EH (cell line): ENCODE measurements at places on chromosomes 2 and 18.

GRCh38 chr18:32771169-32771751 is 1.6 kb downstream of the KLHL14 start:
- DNase-seq: no peak

DNA sequence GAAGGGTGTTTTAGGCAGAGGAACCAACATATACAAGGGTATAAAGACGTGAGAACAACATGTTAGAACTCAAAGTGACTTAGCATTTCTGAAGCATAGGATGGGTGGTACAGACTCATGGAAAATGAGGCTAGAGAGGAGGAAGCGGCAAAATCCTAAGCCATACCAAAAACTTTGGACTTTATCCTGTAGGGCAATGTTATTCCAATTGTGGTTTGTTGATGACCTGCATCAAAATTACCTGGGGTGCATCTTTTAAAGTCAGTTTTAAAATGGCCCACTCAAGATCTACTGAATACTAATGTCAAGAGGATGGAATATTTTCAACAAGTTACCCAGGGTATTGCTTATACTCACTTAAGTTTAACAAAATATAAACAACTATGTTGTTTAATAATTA is 34.8 kb downstream of the RAPH1 start:
- no peak for DNase-seq

GRCh38 chr2:201813996-201814760 is 7.8 kb downstream of the CDK15 start:
- DNase-seq: peak; percentile 69

- DNase-seq: no peak
Observed at GRCh38 chr2:168718622-168719021, 83.8 kb upstream of the NOSTRIN start.

DNA sequence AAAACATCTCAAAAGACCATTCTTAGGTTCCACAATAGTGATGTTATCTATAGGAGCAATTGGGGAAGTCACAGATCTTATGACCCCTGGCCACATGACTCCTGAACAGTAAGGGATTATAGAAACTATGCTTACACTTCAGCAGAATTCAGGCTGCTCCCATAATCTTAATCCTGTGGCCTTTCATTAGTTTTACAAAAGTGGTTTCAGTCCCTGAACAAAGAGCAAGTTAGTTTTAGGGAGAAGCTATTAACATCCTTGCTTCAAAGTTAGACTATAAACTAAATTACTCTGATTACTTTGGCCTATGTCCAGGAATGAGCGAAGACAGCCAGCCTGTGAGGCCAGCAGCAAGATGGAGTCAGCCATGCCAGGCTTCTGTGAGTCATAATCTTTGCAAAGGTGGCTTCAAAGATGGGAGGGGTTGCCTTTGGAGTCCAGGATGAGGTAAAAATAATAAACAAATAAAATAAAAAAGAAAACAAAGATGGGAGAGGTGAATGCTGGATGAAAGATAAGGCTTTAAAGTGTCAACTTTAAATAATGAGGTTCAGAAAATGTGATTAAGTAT is 168.7 kb upstream of the NDUFV2 start:
- DNase-seq: peak; percentile 69

DNA sequence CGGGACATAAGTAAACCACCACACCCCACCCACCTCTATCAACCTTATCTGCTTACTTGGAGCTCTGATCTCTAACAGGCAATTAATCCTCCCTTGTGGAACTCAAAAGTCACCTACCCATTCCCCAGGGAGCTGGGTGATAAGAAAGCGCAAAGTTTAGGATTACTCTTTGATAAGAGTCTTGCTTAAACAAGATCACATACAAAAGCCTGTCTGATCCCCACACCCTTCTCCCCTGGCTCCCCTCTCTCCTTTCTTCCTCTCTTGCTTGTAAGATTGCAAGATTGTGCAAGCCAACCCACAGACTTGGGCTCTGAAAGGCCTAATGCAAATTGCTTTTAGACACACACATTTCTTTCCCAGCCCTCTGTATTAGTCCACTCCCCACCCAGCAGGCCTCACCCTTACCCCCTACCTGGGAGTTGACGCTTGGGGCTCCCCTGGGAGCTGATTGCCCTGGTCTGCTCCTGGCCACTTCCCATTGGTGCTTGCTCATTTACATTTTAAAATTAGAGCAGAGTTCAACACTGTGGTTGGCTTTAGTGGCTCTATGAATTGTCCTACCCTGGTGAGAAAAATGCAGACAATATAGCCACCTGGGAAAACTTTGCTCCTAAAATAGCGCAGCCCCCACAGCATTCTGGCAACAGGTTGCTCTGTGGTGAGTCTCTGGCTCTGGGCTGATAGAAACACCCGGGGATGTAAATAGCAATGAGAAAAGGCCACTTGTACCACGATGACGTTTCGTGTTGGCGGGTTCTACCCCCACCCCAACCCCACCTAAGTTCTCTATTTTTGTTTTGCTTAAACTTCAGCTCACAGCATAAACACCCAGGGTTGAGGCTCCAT is 92.8 kb upstream of the MSH2 start:
- DNase-seq: no peak

GRCh38 chr2:99623035-99623434 is 133.2 kb upstream of the REV1 start:
- no peak for DNase-seq

DNA sequence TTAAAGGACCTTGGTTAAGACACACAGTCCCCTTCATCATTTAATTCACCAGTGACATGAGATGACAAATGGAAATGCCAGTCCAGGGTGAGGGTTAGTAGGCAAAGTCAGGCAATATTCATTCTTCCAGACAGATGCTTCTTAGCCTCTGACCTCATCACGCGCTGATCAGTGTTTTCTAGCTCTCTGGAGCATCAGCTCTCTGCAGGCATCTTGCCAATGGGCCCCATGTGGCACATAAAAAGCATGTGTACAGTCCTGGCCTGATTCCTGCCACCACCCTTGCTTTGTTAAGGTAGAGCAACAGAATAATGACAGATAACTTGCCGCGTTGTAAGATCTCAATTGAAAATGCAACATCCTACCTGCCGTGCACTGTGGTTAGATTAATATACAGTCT is 20.3 kb upstream of the NPAS2 start:
- peak; percentile 23 for DNase-seq

GRCh38 chr2:175854665-175855064 is 147.4 kb downstream of the LNPK start:
- DNase-seq: no peak

DNA sequence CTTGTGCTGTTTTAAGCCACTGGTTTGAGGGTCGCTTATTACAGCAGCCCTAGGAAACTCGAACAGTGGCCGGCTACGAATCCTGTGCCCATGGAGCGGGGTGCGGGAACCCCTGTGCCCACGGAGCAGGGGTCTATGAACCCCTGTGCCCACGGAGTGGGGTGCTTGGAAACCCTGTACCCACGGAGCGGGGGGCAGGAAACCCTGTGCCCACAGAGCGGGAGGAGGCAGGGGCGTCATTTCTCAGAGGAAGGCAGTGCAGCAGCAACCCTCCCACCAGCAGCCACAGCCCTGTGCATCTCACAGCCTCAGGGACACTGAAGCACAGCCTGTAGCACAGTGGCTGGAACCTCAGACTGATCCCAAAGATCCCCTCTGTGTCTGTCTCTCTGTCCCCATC is 34.2 kb upstream of the GPC1 start:
- DNase-seq: no peak

DNA sequence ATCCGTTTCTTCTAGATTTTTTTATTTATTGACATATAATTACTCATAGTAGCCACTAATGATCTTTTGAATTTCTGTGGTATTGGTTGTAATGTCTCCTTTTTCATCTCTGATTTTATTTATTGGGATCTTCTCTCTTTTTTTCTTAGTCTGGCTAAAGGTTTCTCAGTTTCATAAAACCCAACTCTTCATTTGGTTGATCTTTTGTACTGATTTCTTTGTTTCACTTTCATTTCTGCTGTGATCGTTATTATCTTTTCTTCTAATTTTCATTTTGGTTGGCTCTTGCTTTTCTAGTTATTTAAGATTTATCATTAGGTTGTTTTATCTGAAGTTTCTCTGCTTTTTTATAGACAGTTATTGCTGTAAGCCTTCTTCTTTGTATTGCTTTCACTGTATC is 463.6 kb upstream of the CRIM1 start:
- DNase-seq: no peak

DNA sequence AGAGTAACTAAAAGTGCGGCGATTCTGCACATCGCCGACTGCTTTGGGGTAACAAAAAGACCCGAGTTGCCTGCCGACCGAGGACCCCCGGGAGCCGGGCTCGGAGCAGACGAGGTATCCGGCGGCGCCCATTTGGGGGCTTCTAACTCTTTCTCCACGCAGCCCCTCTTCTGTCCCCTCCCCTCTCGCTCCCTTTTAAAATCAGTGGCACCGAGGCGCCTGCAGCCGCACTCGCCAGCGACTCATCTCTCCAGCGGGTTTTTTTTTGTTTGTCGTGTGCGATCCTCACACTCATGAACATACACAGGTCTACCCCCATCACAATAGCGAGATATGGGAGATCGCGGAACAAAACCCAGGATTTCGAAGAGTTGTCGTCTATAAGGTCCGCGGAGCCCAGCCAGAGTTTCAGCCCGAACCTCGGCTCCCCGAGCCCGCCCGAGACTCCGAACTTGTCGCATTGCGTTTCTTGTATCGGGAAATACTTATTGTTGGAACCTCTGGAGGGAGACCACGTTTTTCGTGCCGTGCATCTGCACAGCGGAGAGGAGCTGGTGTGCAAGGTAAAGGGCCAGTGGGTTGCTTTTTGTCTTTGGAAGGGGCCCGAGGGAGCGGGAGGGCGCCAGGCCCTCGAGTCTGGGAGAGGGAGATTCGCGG is 1.4 kb downstream of the TRIB2 start:
- DNase-seq: peak; percentile 48

DNA sequence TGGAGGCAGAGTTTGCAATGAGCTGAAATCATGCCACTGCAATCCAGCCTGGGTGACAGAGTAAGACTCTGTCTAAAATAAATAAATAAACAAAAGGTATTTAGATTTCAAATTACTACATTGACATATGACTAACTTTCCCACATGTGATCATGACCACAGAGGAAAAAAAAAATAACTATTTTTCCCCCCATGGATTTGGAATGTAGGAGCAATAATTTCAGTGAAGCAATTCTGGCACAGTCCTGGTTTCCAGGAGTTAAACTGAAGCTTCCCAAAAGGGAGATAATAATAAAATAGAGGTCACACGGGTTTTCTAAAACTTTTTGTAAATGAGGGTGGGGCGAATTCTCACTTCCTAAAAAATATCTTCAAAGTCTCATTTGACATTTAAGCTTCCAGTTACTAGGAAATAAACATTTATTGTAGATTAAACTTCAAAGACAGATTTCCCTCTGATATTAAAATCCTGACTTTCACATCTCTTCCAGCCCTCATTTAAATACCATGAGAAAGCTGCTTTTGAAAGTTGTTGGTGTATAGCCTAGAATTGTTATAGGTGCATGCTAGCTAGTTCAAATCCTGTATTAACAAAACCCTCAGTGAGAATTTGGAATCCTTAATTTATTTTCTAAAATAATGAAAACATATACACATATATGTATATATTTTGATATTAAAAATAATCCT is 20.7 kb downstream of the SLC19A3 start:
- peak; percentile 8 for DNase-seq

GRCh38 chr2:50707196-50707595 is 324.7 kb downstream of the NRXN1 start:
- no peak for DNase-seq

- peak; percentile 59 for DNase-seq
Observed at GRCh38 chr2:8987410-8987809, 16.1 kb downstream of the MBOAT2 start.

- no peak for DNase-seq
Observed at GRCh38 chr2:9722451-9722850, 91.7 kb upstream of the YWHAQ start.

GRCh38 chr2:191173206-191173605 is 22.4 kb upstream of the STAT4 start:
- peak; percentile 35 for DNase-seq

- DNase-seq: peak; percentile 44
Observed at GRCh38 chr2:190599073-190599472, 49.8 kb upstream of the NAB1 start.

DNA sequence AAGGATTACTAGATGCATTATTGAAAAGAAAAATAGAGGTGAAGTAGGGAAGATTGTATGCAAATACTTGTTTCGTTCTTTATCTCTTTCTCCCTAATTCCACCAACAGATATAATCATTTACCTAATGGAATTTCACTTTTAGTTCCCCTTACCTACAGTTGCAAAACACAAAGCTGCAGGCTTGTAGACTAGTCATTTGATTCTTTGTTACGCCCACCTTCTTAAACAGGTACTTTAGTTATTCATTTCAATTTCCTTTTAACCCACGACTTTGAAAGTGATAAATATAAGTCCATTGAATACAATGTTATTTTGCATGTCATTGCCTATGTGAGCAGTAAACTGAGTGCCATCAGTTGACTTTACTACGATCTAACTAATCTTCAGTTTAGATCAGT is 3.9 kb upstream of the HRH4 start:
- no peak for DNase-seq

DNA sequence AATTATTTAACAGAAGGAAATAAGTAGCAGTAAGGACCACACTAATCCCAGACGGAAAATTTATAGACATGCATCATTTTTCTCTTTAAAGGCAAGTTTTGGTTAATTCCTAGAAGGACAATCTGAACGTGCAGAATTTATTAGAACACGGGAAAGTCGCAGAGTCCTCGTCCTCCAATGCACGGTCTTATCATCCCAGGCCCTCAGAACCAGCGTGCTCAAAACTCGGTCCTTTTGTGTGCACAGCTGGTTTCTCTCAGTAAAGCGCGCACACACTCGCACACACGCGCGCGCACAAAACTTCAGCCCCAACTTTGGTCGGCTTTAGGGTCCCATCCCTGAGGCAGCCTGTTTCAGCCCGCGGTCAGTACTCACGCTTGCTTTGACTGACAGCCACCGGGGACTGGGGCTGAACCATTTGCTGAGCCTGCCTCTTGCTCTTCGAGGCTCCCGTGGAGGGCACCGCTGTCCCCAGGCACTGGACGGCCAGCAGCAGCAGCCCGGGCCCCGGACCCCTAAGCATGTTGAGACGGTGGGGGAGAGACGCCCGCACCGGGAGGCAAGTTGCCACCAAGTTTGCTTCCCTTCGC is 493 bp downstream of the FN1 start:
- DNase-seq: no peak

DNA sequence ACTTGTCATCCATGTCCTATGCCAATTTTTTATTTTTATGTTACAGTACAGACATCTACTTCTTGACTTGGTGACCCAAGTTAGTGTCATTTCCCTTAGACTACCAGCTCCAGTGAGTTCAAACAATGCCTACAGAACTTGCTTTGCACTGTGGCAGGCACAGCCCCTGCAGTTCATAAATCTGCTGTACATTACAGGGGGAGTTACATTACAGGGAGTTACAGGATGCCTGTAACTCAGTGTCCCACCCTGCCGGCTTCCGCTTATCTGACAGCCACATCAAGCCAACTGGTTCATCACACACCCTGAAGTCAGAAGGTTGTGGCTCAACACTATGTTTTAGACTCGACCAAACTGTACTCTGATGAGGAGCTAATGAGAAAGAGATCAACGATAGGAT is 7.8 kb upstream of the NPAS2 start:
- no peak for DNase-seq

GRCh38 chr2:98469862-98470544 is 25.3 kb downstream of the INPP4A start:
- DNase-seq: no peak

GRCh38 chr2:134193006-134193405 is 60.9 kb upstream of the MGAT5 start:
- peak; percentile 76 for DNase-seq

- DNase-seq: no peak
Observed at GRCh38 chr2:3595985-3596384, 1.1 kb downstream of the COLEC11 start.

- no peak for DNase-seq
Observed at GRCh38 chr2:142435847-142436246, 305.0 kb upstream of the LRP1B start.

- DNase-seq: no peak
Observed at GRCh38 chr2:107168141-107168540, 282.2 kb upstream of the ST6GAL2 start.
